Activated T-cell treated with anti-CD3 and anti-CD28 coated beads, Interleukin-2, amount 50 U/mL, for 72 hours (primary cell): ENCODE measurements at places on chromosomes 1 and 21.

- no peak overlapping the region for H3K4me3 ChIP-seq
- no peaks in the 10 kb centered on the region for H3K4me1 ChIP-seq
- H3K36me3 ChIP-seq: no peaks in the 10 kb centered on the region
- H3K27ac ChIP-seq: no peak overlapping the region
- no peak for DNase-seq
Observed at GRCh38 chr21:38032082-38032801, 116.0 kb upstream of the KCNJ6 start.

DNA sequence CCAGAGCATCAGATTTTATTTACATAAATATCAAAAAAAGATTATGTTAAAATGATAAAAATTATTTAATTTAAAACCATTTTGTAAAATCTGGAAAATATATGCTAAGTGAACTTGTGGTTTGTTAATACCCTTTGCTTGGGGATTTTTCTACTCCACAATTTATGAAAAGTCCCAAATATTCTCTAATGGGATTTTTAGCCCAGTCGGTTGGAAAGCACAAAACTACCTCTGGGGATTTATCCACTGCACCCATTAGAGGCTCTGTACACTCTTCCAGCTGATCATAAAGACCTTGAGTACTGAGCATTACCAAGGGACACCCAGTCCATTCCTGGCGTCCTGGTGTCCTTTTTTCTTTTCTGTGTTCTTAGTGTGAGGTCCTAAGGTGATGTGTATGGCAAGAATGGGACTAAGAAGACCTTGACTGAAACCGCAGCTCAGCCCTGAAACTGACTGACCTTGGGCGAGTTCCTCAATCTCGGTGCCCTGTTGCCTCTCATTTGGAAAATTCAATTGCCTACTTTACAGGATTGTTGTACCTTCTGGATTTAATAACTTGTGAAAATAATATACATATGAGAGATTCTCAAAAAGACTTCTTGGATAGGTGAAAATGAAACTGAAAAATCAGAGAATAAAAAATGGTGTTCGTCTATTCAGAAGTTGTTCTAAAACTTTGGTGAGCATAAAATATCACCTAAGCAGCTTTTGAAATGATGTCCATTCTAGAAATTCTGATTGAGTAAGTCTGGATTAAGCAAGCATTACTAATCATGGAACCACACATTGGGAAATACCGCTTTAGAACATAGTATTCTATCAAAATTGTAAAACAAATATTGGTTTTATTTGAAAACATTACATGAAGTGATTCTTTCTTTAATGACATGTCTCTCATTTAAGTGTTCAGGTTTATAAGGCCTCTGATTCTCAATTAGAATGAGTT, 21.5 kb upstream of the SAMSN1 start:
- H3K27ac ChIP-seq: no peak overlapping the region
- no peaks in the 10 kb centered on the region for H3K27me3 ChIP-seq
- H3K4me3 ChIP-seq: no peak overlapping the region
- no peaks in the 10 kb centered on the region for H3K36me3 ChIP-seq
- DNase-seq: no peak

DNA sequence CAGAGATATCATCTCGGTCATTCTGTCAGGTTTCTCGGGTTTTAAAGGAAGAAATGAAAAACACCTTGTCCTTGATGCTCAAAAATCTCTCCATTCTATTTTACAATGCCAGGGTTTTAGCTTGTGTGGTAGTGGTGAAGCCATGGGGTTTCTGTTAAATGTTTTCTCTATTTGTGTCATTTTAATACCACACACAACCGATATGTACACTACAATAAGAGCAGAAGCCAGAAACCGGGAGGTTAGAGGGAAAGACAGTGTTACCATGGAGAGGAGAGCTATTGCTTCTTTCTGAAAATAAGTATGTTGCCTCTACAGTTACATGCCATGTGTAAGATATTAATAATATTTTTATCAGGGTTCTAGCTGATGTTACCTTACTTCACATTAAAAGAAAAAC, 2.8 kb downstream of the SLC35D1 start:
- peak overlapping the region; percentile 52 for H3K27ac ChIP-seq
- H3K36me3 ChIP-seq: peaks cover 5% of the 10 kb centered on the region
- peak overlapping the region; percentile 74 for H3K4me3 ChIP-seq

DNA sequence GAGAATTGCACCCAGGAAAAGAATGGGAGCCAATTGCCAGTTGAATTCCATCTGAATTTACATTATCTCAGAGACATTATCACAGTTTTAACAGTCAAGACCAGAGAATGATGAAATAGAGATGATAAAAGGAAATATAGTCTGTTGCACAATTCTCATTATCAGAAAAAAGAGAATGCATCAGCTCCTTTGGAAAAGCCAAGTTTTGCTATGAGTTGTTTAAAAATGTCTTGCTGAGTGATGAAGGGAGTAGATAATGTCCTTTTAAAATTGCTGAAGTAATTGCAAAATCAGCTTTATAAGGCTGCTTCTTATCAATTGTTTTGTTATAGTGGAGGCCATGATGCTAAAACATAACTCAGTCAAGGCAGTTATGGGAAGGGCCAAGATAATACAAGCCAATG, 37.9 kb upstream of the EEIG2 start:
- H3K27ac ChIP-seq: no peak overlapping the region
- peaks cover 32% of the 10 kb centered on the region for H3K27me3 ChIP-seq
- no peak for DNase-seq
- peaks cover 4% of the 10 kb centered on the region for H3K36me3 ChIP-seq
- no peak overlapping the region for H3K4me3 ChIP-seq

GRCh38 chr1:168005529-168005928, 68.7 kb upstream of the MPC2 start:
- no peak overlapping the region for H3K27ac ChIP-seq
- H3K27me3 ChIP-seq: no peaks in the 10 kb centered on the region
- H3K4me1 ChIP-seq: no peaks in the 10 kb centered on the region
- DNase-seq: no peak

DNA sequence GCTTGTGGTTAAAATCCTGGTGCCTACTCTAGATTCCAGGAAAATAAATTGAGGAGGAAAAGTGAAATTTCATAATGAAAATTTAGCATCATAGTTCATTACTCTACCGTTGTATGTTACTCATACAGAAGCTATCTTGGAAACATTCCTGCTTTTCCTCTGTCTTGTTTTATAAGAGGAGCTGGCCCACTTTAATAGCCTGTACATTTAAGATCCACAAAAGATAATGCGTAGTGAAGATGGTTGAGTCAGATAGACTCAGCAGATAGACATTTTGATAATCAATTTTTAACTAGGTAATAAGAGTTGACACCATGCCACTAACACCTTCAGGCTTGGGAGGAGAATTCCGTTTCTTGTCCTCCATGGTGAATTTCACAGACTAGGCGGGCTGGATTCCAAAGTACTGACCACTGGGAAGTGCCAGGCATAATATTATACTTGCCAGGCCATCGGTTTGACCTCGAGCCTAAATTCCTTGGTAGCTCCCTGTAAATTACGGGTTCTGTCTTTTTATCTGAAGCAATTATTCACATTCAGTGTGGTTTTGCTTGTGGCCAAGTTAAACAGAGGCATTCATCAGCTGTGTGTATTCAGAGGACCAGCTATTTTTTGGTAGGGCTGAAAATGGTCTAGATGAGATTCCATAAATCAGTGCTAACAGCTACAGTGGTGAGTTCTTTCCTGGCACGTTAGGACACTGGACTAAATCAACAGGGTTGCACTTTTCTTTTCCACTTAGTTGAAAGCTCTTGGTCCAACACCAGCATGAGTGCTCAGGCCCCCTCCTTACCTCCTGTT, 111.9 kb upstream of the KAZN start:
- no peaks in the 10 kb centered on the region for H3K4me1 ChIP-seq
- H3K36me3 ChIP-seq: no peaks in the 10 kb centered on the region
- no peak for DNase-seq
- H3K4me3 ChIP-seq: no peak overlapping the region

GRCh38 chr1:189463166-189463565, 1014.5 kb downstream of the BRINP3 start:
- no peaks in the 10 kb centered on the region for H3K27me3 ChIP-seq
- H3K36me3 ChIP-seq: peaks cover 3% of the 10 kb centered on the region
- no peak for DNase-seq
- no peak overlapping the region for H3K27ac ChIP-seq
- H3K4me1 ChIP-seq: no peaks in the 10 kb centered on the region
- H3K4me3 ChIP-seq: no peak overlapping the region

GRCh38 chr1:180815188-180815587, 97.5 kb upstream of the KIAA1614 start:
- no peaks in the 10 kb centered on the region for H3K36me3 ChIP-seq
- no peaks in the 10 kb centered on the region for H3K27me3 ChIP-seq
- H3K27ac ChIP-seq: no peak overlapping the region

GRCh38 chr21:27275294-27275927, 308.5 kb upstream of the ADAMTS5 start:
- DNase-seq: no peak
- H3K27me3 ChIP-seq: no peaks in the 10 kb centered on the region
- no peak overlapping the region for H3K27ac ChIP-seq
- H3K4me1 ChIP-seq: no peaks in the 10 kb centered on the region
- H3K36me3 ChIP-seq: no peaks in the 10 kb centered on the region

GRCh38 chr1:56406821-56407220, 172.5 kb downstream of the PLPP3 start:
- H3K4me1 ChIP-seq: no peaks in the 10 kb centered on the region
- no peaks in the 10 kb centered on the region for H3K36me3 ChIP-seq
- H3K4me3 ChIP-seq: no peak overlapping the region

DNA sequence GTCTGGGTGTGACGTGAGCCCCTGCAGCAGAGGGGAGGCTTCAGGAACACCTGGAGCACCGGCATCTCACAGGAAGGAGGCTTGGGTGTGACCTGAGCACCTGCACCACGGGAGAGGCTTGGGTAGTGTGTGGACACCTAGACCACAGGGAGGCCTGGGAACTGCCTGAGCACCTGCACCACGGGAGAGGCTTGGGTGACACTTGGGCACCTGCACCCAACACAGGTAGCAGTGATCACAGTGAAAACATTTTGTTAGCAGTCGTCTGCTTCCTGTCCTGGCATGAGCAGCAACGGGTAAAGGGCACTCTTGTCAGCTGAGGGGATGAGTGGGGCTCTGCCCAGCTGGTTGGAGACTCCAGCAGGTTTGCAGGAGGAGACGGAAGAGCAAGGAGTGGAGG, 22.4 kb downstream of the LRRC3 start:
- H3K36me3 ChIP-seq: no peaks in the 10 kb centered on the region
- DNase-seq: no peak
- no peaks in the 10 kb centered on the region for H3K4me1 ChIP-seq
- H3K4me3 ChIP-seq: no peak overlapping the region

DNA sequence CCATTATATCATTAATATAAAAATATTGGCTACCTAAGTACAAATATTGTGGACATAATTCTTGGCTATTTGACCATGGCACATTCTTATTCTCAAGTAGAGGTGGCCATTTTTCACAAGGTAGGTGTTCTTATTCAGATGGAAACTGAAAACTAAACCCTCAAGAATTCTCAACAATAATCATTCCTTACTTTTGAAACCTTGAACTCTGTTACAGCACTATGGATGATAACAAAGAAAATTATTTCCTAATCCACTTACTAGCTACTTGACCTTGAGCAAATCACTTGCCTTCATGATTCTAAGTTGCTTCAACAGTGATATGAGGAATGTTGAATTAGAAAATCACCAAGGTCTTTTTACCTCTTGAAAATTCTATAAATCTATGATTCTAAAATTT, 482.2 kb downstream of the PTPRC start:
- H3K4me1 ChIP-seq: peaks cover 20% of the 10 kb centered on the region
- no peak overlapping the region for H3K4me3 ChIP-seq
- H3K27me3 ChIP-seq: no peaks in the 10 kb centered on the region
- no peaks in the 10 kb centered on the region for H3K36me3 ChIP-seq
- no peak overlapping the region for H3K27ac ChIP-seq
- no peak for DNase-seq

DNA sequence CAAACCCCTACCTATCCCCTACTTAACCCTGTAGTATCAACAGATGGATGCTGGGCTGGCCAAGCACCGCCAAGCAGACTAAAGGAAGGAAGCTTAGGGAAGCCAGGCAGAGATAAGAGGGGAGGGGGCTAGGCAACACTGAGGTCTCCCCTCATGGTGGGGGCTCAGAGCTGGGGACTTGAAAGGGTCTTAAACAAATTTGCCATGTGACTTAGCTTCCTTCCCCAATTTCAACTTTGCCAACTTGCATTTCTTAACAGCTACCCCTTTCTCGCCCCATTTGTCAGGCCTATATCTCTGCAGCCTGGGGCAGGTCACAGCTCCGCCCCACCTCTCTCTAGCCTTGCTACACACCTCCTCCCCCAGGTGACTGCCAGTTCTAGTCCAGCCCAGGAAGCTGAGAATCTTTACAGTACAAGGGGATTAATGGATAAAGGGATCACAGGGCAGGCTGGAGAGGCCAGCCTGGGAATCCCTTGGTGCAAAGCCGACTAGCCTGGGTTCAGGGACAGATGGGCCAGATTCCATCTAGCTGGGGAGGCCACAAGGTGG, 3.4 kb downstream of the KIF21B start:
- H3K36me3 ChIP-seq: peaks cover 7% of the 10 kb centered on the region
- peaks cover 84% of the 10 kb centered on the region for H3K4me1 ChIP-seq
- peak; percentile 57 for DNase-seq
- H3K4me3 ChIP-seq: peak overlapping the region; percentile 87

- no peaks in the 10 kb centered on the region for H3K36me3 ChIP-seq
- H3K27me3 ChIP-seq: peaks cover 6% of the 10 kb centered on the region
- no peak overlapping the region for H3K27ac ChIP-seq
- no peak for DNase-seq
- H3K4me3 ChIP-seq: no peak overlapping the region
Observed at GRCh38 chr1:114108751-114109255, 44.9 kb downstream of the SYT6 start.

- no peak overlapping the region for H3K27ac ChIP-seq
- no peaks in the 10 kb centered on the region for H3K36me3 ChIP-seq
- no peak for DNase-seq
- no peak overlapping the region for H3K4me3 ChIP-seq
Observed at GRCh38 chr1:184524248-184524647, 137.4 kb downstream of the C1orf21 start.

DNA sequence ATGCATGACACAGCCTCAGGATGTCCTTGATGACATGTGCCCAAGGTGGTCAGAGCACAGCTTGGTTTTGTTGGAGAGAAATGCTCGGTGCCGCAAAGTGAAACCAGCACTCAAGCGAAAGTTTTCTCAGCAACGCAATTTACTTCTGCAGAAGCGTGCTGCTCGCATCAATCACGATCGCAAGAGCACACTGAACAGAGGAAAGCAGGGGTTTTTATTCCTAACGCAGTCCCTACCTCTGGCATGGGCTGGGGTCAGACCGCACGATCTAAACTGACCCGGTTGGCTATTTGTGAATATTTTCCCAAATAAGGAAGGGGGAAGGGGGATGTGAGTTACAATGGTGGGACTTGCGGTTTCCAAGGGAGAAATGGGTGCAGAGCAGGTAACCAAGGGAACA, 809 bp upstream of the ZNF669 start:
- H3K27ac ChIP-seq: no peak overlapping the region
- H3K27me3 ChIP-seq: peaks cover 28% of the 10 kb centered on the region
- peak overlapping the region; percentile 32 for H3K4me3 ChIP-seq
- peaks cover 14% of the 10 kb centered on the region for H3K4me1 ChIP-seq
- H3K36me3 ChIP-seq: peaks cover 40% of the 10 kb centered on the region

- no peak overlapping the region for H3K4me3 ChIP-seq
- no peaks in the 10 kb centered on the region for H3K4me1 ChIP-seq
- peaks cover 5% of the 10 kb centered on the region for H3K36me3 ChIP-seq
- DNase-seq: no peak
Observed at GRCh38 chr1:4754816-4755215, 100.4 kb downstream of the AJAP1 start.

GRCh38 chr1:109677459-109677858, 9.6 kb downstream of the GSTM2 start:
- no peak overlapping the region for H3K27ac ChIP-seq
- H3K4me1 ChIP-seq: no peaks in the 10 kb centered on the region
- H3K36me3 ChIP-seq: no peaks in the 10 kb centered on the region
